ENCODE measurements at places on chromosomes 1 and 21.

GRCh38 chr1:197399755-197400521, 131.9 kb downstream of the CRB1 start:
- no peak for DNase-seq

GRCh38 chr21:41016472-41016871, 151.5 kb upstream of the BACE2 start:
- no peak for DNase-seq

- DNase-seq: no peak
Measured at GRCh38 chr1:32208891-32209328, at the start of gene DCDC2B. Gene DCDC2B (plus strand): TSS chr1:32209089. CDS start chr1:32209094, 5 bp downstream.

- DNase-seq: no peak
Measured at GRCh38 chr1:157141212-157141855, 3.1 kb upstream of the ETV3 start.

DNA sequence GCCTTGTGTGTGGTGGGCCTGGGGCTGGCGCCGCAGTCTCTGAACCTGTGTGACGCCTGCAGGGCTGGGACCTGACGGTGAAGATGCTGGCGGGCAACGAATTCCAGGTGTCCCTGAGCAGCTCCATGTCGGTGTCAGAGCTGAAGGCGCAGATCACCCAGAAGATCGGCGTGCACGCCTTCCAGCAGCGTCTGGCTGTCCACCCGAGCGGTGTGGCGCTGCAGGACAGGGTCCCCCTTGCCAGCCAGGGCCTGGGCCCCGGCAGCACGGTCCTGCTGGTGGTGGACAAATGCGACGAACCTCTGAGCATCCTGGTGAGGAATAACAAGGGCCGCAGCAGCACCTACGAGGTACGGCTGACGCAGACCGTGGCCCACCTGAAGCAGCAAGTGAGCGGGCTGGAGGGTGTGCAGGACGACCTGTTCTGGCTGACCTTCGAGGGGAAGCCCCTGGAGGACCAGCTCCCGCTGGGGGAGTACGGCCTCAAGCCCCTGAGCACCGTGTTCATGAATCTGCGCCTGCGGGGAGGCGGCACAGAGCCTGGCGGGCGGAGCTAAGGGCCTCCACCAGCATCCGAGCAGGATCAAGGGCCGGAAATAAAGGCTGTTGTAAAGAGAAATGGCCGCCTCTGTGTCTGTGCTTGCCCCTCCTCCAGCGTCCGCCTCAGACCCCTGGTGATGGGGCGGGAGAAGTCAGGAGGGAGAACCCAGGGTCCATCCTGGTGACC, 788 bp downstream of the ISG15 start:
- no peak for DNase-seq

GRCh38 chr21:40717028-40717427, 129.9 kb downstream of the DSCAM start:
- no peak for DNase-seq

GRCh38 chr1:196361112-196361714, 247.0 kb downstream of the KCNT2 start:
- DNase-seq: no peak

DNA sequence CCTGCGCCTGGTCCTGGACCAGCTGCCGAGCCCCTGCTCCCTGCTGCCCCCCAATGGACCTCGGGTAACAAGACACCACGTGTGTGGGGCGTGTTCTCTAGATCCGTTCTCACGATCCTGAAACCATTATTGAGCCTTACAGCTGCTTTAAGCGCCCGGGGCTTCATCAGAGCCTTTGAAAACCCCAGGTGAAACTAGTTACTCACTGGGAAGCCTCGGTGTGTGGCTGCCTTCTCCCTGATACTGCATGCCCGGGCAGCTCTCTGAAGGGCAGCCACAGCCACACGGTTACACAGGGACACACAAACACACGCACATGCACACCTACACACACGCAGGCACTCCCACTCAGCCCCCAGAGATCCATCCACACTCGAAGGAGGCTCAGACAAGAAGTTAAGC, 5.3 kb downstream of the HES2 start:
- DNase-seq: peak; percentile 34

DNA sequence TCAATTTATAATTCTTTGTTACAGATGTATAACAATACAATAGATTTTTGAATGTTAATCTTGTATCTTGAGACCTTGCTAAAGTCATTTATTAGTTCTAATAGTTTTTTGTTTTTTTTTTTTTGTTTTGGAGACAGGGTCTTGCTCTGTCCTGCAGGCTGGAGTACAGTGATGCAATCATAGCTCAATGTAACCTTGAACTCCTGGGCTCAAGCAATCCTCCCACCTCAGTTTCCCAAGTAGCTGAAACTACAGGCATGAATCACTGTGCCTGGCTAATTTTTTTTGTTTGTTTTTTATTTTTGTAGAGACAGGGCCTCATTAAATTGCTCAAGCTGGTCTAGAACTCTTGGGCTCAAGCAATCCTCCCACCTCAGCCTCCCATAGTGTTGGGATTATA, 26.2 kb upstream of the DIPK1A start:
- no peak for DNase-seq

- no peak for DNase-seq
Measured at GRCh38 chr1:77583483-77583882, 99.0 kb downstream of the ZZZ3 start.

Measured in stimulated activated CD4-positive, alpha-beta T cell treated with anti-CD3 and anti-CD28 coated beads, Interleukin-4, amount 100 ng/mL, for 4 hours (primary cell).